ENCODE measurements at places on chromosomes 2 and 18.

DNA sequence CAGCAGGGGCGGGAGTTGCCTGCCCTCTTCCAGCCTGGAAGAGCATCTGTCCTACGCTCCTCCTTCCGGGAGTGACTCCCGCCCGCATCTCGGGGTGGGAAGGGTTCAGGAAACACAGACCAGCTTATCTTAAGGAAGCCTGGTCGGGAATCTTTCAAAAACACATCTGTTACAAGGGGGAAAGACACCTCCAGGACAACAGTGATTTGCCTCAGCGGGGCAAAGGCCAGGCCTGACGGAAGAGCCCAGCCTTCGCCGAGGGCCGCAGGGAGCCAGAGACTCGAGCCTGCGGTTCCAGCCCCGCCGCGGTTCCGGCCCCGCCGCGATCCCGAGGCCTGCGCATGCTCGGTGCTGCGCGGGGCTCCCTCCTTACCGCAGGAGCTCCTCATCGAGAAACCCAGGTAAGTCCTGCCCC, 38.1 kb upstream of the TGIF1 start:
- no peak for DNase-seq

DNA sequence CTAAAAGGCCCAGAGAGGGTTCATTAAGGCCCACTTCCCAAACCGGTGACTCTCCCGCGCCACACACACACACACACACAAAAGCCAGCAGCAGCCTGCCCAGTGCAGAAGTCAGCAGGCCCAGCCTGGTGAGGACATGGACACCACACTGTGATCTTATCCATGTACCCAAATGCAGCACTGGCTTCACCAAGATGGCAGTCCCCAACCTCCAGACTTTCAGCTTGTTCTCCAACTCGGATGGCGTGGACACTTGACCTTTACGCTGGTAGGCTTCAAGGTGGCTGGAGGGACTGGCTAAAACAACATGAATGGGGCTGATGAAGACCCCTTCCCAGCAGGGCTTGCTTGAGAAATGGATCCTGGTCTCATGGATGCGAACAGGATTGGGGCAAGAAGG, 50.4 kb downstream of the TNS1 start:
- no peak for DNase-seq

DNA sequence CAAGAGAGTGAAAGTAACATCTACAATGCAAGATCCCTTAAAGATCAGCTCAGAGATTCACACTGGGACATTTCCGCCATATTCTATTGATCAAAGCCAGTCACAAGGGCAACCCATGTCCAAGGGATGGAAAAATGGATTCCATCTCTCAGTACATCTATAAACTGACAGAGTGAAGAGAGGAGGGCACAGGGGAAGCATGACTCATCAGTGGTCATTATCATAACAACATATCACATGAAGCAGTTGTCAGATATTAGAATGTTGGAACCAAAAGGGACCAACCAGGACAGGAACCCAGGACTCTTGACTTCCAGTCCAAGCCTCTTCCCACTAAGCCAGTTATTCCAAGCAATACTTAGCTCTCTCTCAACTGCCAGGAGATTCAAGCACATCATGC, 54.9 kb upstream of the IGFBP2 start:
- DNase-seq, result no peak

DNA sequence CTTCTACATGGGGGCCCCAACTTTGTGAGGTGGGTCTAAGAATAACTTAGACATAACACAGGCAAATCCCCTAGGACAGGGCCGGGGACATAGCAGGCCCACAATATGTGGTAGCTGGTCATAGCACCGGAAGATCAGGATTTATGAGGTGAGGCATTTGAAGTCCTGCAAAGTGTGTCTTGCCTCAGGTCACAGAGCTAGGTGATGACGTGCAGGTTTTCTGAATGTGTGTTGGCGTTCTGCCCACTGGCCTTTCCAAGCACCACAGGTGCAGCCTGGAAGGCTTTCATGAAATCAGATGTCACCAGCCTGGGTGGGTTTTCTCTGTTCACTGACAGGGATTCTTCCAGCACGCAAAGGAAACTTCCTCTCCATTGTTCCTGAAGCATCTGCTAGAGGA, 119.1 kb downstream of the LRATD1 start:
- no peak for DNase-seq

- DNase-seq, result no peak
Measured at GRCh38 chr2:105697781-105698449, 46.8 kb upstream of the NCK2 start.

DNA sequence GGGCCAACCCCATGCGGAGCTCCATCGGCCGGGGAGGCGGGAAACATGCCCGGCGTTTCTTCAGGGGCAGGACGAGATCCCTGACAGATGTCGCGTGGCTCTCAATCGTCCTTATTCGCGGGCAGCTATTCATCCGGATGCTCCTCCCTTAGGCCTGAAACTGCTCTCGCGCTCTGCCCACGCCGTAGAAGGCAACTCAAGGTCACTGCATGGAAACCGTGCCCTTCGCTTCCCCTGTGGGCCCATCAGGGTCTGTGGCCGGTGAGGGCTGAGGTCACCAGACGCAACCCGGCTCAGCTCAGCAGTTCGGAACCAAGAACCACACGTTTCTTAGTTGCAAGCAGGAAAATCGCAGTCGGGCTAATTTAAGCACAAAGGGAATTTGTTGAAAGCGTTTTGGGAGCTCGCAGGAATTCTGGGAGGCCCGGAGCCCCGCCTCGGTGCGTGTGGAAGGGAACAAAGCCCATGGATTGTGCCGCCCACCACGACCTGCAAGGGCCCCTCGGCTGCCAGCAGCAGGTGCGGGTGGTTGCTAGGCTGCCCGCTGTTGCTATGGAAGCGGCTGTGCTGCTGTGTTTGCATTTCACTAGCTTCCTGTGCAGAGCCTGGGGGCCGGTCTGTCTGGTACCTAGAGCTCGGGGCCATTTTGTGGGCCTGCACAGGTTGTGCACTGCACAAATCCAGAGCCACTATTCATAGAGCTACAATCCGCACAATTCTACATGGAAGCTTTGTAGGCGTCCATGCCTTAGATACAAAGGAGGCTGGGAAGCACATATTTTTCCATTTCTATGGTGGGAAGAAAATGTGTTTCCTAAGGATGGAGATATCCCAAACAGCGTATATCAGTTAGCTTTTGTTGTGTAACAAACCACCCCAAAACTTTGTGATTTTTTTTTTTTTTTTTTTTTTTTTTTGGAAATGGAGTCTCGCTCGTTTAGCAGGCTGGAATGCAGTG, 6.0 kb upstream of the ALLC start:
- DNase-seq, result peak; percentile 89

GRCh38 chr2:241950413-241951315, 81.1 kb downstream of the RTP5 start:
- DNase-seq, result peak; percentile 91

GRCh38 chr2:30368258-30368657, 78.8 kb upstream of the LCLAT1 start:
- peak; percentile 16 for DNase-seq

- DNase-seq, result no peak
Measured at GRCh38 chr18:79847606-79848293, 50.0 kb downstream of the KCNG2 start.

- no peak for DNase-seq
Measured at GRCh38 chr2:238996331-238997136, 148.6 kb downstream of the TWIST2 start.

GRCh38 chr2:100653449-100654035, 90.7 kb downstream of the PDCL3 start:
- DNase-seq, result no peak
